ENCODE measurements at places on chromosomes 16 and 17. TPM values are rescaled to one million over a fixed set of nuclear protein-coding genes. Genes with fewer than 3 reads are reported as not detected.

DNA sequence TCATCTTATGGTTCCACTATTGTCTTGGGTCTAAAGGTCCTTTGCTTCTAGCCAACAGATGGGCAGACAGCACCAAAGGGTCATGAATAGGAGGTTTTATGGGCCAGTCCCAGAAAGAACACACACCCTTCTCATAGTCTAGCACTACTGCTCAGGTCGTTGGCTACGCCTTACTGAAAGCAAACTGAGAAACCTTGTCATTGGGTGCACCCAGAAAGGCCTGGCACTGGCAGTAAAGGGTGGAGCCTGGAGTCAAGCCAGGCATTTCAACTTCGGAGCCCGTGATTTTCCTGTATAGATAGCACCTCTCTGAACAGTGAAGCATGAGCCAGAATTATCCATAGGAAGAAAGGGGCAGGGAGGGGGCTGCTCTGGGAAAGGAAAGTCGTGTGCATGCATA is 74.9 kb downstream of the VAT1L start:
- no peak for DNase-seq

DNA sequence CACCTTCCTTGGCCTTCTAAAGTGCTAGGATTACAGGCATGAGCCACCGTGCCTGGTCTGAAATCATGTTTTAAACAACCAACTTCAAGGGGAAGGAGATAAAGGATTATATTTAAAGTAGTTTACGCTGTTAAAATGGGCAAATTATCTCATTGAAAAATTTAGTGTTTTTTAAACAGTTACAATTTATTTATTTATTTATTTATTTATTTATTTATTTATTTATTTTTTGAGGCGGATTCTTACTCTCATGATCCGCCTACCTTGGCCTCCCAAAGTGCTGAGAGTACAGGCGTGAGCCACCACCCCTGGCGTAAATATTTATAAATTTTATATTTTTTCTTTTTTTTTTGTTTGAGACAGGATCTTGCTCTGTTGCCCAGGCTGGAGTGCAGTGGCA is 22.2 kb downstream of the CDK12 start:
- DNase-seq, result no peak

- DNase-seq, result no peak
These were observed 73.8 kb downstream of the RBFOX3 start for GRCh38 chr17:79537061-79537460.

GRCh38 chr17:5665164-5665563 is 80.9 kb upstream of the NLRP1 start:
- DNase-seq, result no peak

ZNF500 gene
- total RNA-seq, result 9.9 TPM

All from urinary bladder (tissue), 4 donors.